Cardiac muscle cell (in vitro differentiated cells and primary cell): ENCODE measurements at places on chromosomes 5 and 9. TPM values are rescaled to one million over a fixed set of nuclear protein-coding genes. Genes with fewer than 3 reads are reported as not detected.

- DNase-seq, result no peak
These were observed 8.3 kb downstream of the N4BP3 start for GRCh38 chr5:178121391-178122276.

DNA sequence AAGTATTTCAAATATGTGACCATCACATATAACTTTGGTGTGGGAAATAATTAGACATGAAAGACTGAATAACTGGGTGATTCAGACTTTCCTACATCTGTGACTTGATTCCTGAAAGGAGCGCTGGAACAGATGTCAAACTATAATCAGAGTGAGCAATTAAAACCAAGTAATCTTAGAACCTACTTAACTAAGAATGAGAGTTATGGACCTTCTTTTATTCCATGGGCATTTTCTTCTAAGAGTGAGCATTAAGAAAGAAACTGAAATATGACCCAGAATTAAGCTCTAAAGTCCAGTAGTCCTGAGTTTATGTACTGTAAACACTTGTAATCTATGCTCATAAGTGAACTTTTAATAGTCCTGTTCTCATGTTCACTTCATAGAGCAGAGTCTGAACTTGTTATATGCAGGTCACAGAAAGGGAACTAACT lies 68.4 kb downstream of the PAM start:
- DNase-seq, result no peak

DNA sequence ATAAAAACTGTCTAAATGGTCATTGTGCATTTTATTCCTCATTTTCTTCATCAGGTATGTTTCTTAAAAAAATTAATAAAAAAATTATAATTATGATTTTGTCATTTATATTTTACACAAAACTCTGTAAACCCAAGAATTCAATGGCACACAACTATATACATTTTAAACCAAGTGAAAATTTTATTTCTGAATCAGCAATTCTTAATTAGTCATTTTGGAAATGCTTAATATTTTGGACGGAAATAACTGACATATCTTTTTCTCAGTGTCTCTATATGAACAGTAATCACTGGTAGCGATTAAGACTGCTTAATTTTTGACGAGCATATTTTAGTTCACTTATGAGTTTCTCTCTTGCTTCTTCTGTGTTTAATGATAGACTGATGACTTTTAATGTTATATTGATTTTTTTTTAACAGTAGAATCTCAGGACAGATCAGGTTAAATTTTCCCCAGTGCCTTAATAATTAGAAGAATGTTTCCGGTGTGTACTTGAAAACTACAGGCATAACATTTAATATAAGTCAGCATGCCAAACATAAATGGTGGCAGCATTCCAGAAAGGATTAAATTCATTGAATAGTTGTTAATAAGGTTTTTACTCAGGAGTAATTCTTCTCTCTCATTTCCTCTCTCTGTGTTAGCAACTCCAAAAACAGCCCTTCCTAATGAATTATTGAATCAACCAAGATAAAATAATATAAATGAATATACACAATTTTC lies 644.7 kb upstream of the CDH6 start:
- no peak for DNase-seq

- no peak for DNase-seq
These were observed 467 bp downstream of the C9orf78 start for GRCh38 chr9:129834489-129835127.

DNA sequence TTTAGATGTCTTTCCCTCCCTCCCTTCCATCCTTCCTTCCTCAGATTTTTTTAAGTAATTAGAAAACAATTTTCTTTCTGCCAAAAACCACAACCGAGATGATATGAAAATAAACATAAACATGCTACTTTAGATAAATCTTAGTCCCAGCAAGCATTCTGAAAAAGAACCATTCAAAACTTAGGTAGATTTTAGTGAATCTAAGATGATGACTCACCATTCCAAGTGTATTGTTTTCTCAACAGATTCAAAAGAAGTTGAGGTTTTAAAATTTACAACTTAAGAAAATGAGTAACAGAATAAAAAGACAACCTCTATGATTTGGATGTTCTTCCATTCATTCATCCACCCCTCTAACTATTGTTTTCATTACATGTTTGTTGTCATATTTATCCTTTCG lies 465.1 kb downstream of the PDE4D start:
- no peak for DNase-seq

GRCh38 chr5:80275347-80275746 lies 19.5 kb upstream of the SERINC5 start:
- DNase-seq, result peak; percentile 59

GRCh38 chr5:170791325-170791954 lies 7.9 kb downstream of the GABRP start:
- peak; percentile 83 for DNase-seq

GRCh38 chr5:132215329-132215728 lies 12.3 kb downstream of the P4HA2 start:
- DNase-seq, result peak; percentile 98

- no peak for DNase-seq
These were observed 5.1 kb downstream of the GLRX start for GRCh38 chr5:95817430-95817829.

DNA sequence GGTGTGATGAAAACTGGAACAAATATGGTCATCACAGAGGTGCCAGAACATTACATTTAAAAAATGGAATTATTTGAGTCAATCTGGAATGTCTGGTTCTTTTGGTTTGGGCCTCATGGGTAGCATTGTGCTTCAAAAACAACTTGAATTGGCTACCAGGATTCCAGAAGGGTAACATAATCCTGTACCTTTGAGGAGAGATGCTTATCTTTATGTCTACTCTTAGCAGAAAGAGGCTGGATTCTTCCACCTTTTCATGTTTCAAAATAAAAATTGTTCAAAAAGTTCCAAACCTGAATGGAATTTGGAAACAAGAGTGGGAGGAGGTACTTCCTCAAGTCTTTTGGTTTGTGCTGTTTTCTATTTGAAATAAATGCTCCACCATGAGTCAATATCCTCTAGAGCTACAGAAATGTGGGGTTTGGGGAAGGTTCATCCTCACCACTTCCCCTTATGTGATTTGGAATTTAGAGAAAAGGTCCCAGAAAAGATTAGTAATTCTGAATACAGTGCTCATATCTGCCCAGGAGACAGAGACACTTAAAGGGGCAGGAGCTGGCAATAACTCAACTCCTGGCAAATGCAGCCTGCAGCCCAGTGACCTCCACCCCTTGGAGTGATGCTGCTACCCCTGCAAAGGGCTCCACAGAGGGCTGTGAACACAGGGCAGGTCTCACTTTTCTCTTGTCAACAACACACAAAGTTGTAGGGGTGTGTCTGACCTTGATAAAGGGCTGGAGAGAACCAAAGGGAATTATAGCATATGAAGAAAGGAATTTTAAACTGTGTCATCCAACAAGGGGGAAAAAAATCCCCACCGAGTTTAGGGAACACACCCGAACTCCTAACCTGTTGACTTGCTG lies 272.8 kb downstream of the CWC27 start:
- DNase-seq, result peak; percentile 44

- DNase-seq, result no peak
These were observed 171.2 kb upstream of the KIF2A start for GRCh38 chr5:62134811-62135210.

GRCh38 chr5:121182788-121183490 lies 668.7 kb upstream of the FTMT start:
- DNase-seq, result peak; percentile 22

GRCh38 chr9:16348531-16348930 lies 521.9 kb downstream of the BNC2 start:
- no peak for DNase-seq

DNA sequence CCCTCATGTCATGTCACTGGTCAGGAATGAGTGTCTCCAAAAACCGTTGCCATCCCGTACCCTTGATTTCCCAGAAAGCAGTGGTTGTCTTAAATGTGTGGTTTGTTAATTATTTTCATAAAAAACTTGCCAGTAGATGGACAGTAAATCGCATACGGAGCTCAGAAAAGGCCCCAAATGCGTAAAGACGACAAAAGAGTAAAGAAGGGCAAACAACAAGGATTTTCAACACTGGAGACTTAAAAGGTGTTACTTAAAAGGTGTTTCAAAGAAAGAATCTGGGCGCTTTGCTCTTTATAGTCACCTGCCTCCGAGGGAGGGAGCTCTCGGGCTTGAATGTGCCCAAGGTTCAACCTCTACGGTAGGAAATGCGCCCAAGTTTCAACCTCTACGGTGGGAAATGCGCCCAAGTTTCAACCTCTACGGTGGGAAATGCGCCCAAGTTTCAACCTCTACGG lies 734 bp downstream of the KIF27 start:
- peak; percentile 50 for DNase-seq

GRCh38 chr9:99748266-99748665 lies 73.4 kb upstream of the NR4A3 start:
- DNase-seq, result no peak

- DNase-seq, result peak; percentile 71
These were observed 88.5 kb downstream of the FAM174A start for GRCh38 chr5:100623719-100624118.

DNA sequence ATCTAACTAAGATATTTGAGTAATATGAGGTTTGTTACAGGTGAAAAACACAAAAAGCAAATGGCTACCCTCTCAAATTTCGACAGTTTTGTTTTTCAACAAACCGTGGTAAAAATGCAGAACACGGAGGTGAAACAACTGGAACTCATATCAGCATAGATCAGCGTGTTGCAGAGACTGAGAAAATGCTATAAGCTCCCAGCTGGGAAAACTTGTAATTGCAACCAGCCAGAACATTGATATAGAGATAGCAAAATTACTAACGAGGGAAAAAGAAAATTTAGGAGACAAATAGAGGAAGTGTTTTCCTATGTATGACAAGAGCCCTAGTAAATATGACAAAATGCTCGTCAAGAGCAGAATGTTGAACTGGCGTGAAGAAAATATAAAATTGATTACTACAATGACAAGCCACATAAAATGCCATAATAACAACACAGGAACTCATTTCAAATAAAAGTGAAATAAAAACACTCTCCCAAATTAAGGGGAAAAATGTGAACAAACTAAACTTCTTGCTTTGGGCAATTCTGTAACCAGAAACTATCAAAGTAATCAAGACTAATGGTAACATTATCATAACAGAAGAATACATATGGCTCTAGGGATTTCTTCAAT lies 1989.8 kb downstream of the EFNA5 start:
- DNase-seq, result no peak

- DNase-seq, result peak; percentile 83
These were observed 1.2 kb downstream of the ARRDC3 start for GRCh38 chr5:91381774-91382359.

- no peak for DNase-seq
These were observed 215.7 kb downstream of the SLIT3 start for GRCh38 chr5:169085212-169085611.

DNA sequence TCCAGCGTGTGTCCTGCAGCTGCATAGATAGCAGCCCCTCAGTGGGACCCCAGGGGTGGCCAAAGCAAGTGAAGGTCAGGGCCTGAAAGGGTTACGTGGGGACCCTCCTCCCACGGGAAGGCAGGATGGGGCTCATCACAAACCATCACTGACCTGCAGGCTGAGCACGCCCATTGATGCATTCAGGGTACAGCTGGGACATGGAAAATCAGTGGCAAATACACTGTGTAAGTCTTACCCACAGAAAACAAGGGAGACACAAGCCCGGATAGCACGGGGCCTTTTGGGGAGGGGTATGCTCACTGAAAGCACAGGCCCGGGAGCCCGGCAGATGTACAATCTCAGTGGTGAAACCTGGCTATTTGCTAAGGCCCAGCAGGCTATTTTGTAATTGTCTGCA lies 49.1 kb downstream of the SEMA4D start:
- no peak for DNase-seq

DNA sequence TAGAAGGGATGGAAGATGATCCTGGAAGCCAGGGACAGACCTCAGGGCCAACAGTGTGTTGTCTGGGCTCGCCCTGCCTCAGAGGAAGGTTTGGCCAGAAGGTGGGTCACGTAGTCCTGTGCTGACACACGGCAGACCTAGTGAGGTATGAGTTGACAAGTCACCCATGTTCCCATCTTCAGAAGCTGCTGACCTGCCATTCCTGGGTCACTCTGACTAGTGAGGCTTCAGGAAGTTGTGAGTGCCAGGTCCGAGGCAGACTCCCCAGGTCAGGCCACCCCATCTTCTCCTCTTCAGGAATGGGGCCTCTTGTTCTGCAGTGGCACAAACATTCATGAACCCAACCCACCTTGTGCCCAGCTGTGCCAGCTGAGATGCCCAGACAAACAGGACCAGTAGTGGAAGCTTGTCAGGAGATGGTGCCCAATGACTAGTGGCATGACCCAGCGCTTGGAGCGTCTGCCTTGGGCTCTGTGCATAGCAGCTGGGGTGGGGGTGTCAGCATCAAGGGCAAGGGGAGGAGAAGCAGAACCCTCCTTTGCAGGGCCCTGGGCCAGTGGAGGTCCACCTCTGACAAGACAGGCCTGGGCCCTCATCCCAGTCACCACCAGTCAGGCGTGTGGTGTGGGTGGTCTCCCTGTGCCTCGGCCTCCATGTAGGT lies 16.8 kb upstream of the ANGPTL2 start:
- no peak for DNase-seq

DNA sequence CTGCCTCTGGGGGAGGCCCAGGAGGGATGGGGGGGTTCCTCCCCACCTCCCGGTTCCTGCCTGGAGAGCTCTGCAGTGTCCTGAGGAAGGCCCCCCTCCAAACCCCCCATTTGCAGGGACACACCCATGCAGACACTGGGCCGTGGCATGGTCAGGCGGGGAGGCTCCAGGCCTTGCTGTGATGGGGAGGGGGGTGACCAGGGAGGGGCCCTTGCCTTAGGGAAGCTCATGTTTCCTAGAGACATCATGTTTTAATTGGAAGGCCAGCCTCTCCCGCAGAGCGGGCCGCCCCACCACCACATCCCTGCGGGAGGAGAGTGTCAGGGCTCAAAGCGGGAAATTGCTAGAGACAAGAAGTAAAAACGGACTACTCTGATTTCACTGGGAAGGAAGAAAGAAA lies 12.0 kb downstream of the PRRX2 start:
- no peak for DNase-seq

- DNase-seq, result peak; percentile 24
These were observed 9.4 kb downstream of the STARD4 start for GRCh38 chr5:111502956-111503355.

CD180 gene
- not detected in 2 replicates for polyA plus RNA-seq

EQTN gene
- not detected in 2 replicates for polyA plus RNA-seq

MRPL41 gene
- polyA plus RNA-seq, result 93.1 and 111 TPM in 2 replicates

IFNB1 gene
- polyA plus RNA-seq, result not detected in 2 replicates

CBY3 gene
- 0.18 and 2.6 TPM in 2 replicates for polyA plus RNA-seq

FOXE1 gene
- polyA plus RNA-seq, result not detected in 2 replicates

RABGAP1 gene
- polyA plus RNA-seq, result 37.4 and 39.4 TPM in 2 replicates

PLPP1 gene
- polyA plus RNA-seq, result 37.5 and 50.5 TPM in 2 replicates

IRX4 gene
- polyA plus RNA-seq, result 208 and 257 TPM in 2 replicates

DMRT2 gene
- not detected in 2 replicates for polyA plus RNA-seq

CLPTM1L gene
- 108 and 154 TPM in 2 replicates for polyA plus RNA-seq

USP20 gene
- polyA plus RNA-seq, result 32.7 and 43.4 TPM in 2 replicates

SEMA5A gene
- 12.9 and 15.7 TPM in 2 replicates for polyA plus RNA-seq

APBA1 gene
- 0.54 and 0.93 TPM in 2 replicates for polyA plus RNA-seq
